ENCODE measurements at places on chromosomes 13 and 19. TPM values are rescaled to one million over a fixed set of nuclear protein-coding genes. Genes with fewer than 3 reads are reported as not detected.

SLC8A2 gene
- total RNA-seq: under 0.01 TPM

RFXAP gene
- 5.2 TPM for total RNA-seq

A1BG gene
- total RNA-seq: under 0.01 TPM

SRRM5 gene
- total RNA-seq: not detected

CDX2 gene
- not detected for total RNA-seq

DEDD2 gene
- total RNA-seq: 21.4 TPM

CD79A gene
- total RNA-seq: 1.0 TPM

ZNF222 gene
- 5.7 TPM for total RNA-seq

CCDC169 gene
- total RNA-seq: 2.1 TPM

UNC13A gene
- total RNA-seq: not detected

HTR2A gene
- total RNA-seq: under 0.01 TPM

DIRAS1 gene
- 1.6 TPM for total RNA-seq

UBE2L5 gene
- total RNA-seq: not detected

C3 gene
- 71.5 TPM for total RNA-seq

POGLUT2 gene
- 16.7 TPM for total RNA-seq

EHD2 gene
- total RNA-seq: 63.2 TPM

CD209 gene
- 5.2 TPM for total RNA-seq

PABPC3 gene
- total RNA-seq: under 0.01 TPM

CYP2B6 gene
- not detected for total RNA-seq

CCNE1 gene
- total RNA-seq: 9.9 TPM

SULT2A1 gene
- not detected for total RNA-seq

MISP3 gene
- not detected for total RNA-seq

TSHZ3 gene
- total RNA-seq: 6.3 TPM

CRLF1 gene
- 2.6 TPM for total RNA-seq

PLPP2 gene
- 1.0 TPM for total RNA-seq

PSG3 gene
- total RNA-seq: not detected

ZNF570 gene
- total RNA-seq: 6.8 TPM

EXOC3L2 gene
- 2.1 TPM for total RNA-seq

PTGIR gene
- total RNA-seq: 3.1 TPM

CCDC122 gene
- total RNA-seq: 2.1 TPM

LILRA6 gene
- total RNA-seq: under 0.01 TPM

FZR1 gene
- total RNA-seq: 14.6 TPM

PRSS57 gene
- not detected for total RNA-seq

RYR1 gene
- 243 TPM for total RNA-seq

CGB2 gene
- not detected for total RNA-seq

KHSRP gene
- total RNA-seq: 65.2 TPM

MBD3L2 gene
- total RNA-seq: not detected

TJP3 gene
- total RNA-seq: not detected

EBI3 gene
- total RNA-seq: not detected

KLK3 gene
- not detected for total RNA-seq

OR10H1 gene
- total RNA-seq: not detected

CEACAM3 gene
- total RNA-seq: not detected

RASGRP4 gene
- 1.0 TPM for total RNA-seq

PSG2 gene
- total RNA-seq: not detected

OR4F17 gene
- total RNA-seq: not detected

ERICH4 gene
- total RNA-seq: not detected

BEST2 gene
- total RNA-seq: not detected

RAB3A gene
- total RNA-seq: 0.52 TPM

SELENOV gene
- not detected for total RNA-seq

RASIP1 gene
- 23.5 TPM for total RNA-seq

COL5A3 gene
- 43.3 TPM for total RNA-seq

Data from skeletal muscle tissue (tissue), 5 donors.